ENCODE measurements at places on chromosomes 13 and 19.

- no peak for DNase-seq
These were observed 139.0 kb downstream of the TM9SF2 start for GRCh38 chr13:99640260-99640659.

GRCh38 chr13:95356916-95357315 is 55.7 kb upstream of the ABCC4 start:
- no peak for DNase-seq

- DNase-seq: no peak
These were observed 14.1 kb downstream of the SMAD9 start for GRCh38 chr13:36905944-36906343.

DNA sequence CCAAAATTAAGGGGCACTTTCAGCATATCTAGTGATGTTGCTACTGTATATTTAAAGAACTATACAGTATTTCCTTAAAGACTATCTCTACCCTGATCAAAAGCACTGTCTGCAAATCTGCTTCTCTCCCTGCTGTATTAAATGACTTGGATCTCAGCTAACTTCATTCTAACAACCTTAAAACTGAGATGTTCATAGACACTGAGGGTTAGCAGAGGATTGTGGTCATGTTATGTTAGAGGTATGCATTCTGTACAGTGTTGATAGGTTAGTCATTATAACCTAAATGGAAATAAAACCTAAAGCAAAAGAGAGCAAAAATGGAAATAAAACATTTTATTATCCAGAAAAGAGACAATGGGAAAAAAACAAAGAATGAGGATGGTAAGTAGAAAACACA is 9.9 kb downstream of the GPR183 start:
- no peak for DNase-seq

DNA sequence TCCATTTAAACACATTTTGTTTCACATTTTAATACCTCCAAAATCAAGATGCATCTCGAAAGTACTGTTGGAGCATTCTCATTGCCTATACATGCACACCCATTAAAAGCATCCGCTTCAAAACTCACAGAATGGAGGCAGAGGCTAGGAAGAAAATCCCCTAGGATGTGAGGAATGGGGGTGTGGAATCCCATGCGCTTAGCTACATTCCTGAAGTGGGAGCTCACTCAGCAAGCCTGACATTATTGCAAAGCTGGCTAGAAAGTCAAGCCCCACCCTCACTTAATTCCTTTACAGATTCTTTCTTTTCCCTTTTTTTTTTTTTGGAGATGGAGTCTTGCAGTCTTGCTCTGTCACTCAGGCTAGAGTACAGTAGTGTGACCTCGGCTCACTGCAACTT is 4.6 kb upstream of the FAM32A start:
- DNase-seq: no peak

- DNase-seq: no peak
These were observed 32.0 kb downstream of the LTBP4 start for GRCh38 chr19:40633207-40633606.

DNA sequence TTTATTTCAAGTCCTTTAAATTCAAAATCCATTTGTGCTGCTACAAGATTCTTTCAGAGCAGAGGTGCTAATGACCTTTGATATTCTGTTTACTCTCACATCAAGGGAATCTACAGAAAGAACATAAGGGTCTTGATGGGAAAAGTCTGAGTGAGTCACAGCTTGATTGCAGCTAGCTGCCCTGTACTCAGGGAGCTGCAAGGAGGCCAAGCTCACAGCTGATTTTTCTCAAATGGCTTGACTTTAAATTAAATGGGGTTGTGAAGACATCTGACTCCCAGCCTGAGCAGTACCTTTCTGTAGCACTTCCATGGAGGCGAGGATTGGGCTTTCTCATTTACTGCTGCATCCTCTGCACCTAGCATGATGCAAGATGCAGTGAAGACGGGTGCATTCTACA is 62.5 kb downstream of the RAP2A start:
- no peak for DNase-seq

DNA sequence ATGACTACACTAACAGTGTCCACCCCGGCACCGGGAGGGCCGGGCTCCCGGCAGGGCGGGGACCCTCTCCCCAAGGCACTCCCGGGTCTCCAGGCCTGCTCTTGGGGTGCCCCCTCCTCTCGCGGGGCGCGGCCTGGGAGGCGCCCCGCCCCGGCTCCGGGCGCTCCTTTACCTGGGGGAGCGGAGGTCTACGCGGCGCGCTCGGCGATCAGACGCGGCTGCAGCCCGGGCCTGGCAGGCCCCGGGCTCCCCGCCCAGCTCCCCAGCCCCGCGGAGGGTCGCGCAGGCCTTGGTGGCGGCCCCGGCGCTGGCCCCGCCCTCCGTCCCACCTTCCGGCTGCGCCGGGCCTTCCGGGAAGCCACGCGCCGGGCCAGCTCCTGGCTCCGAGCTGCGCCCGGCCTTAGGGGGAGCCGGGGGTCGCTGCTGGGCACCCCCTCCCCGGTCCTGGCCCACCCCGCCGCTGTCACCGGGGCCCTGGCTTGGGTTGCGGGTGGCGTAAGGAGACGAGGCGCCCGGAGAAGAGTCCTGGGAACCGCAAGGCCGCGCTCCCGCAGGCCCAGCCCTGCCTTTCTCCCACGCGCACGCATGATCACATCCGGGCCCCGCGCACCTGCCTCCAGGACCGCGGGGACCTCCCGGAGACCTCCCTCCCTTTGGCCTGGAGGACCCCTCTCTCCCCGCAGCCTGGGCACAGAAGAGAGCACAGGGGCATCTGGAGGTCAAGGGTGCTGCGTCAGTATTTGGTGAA is at the start of gene C19orf12:
C19orf12 (minus strand) TSS at position 309 of the 748 bp plus-strand sequence. CDS start 6,848 bp downstream, outside the sequence.
- peak; percentile 57 for DNase-seq

- no peak for DNase-seq
These were observed 577 bp upstream of the ACP7 start for GRCh38 chr19:39083599-39083982.

GRCh38 chr13:46799139-46799538 is 2.2 kb upstream of the ESD start:
- DNase-seq: no peak

DNA sequence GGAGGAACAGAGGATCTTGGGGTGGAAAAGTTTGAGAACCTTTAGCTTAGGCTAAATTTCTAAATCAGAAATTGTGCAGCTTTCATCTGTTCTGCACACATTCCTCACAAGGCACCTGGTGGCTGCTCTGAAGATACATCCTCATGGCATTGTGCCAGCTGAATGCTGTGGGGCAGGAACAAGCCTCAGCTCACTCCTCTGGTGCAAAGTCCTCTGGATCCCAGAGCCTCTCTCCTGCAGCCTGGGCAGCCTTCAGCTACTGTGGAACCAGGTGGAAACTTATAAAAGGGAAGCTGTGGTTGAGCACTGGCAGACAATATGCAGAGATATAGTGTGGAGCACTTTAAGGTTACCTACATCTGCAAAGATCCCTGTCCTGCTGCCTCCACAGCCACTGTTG is 72.3 kb downstream of the KCTD12 start:
- DNase-seq: no peak

Measured in stimulated activated CD4-positive, alpha-beta T cell treated with anti-CD3 and anti-CD28 coated beads, Interleukin-15, amount 100 ng/mL, for 48 hours (primary cell).